ENCODE measurements at places on chromosomes 2 and 18.

DNA sequence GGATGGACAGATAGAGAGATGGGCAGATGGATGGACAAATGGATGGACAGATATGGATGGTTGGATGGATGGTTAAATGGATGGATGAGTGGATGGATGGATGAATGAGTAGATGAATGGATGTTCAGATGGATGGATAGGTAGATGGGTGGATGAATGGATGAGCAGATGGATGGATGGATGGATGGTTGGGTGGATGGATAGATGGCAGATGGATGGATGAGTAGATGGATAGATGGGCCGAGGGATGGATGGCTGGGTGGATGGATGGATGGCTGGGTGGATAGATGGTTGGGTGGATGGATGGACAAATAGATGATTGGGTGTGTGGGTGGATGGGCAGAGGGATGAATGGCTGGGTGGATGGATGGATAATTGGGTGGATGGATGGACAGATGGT, 98.9 kb upstream of the OTOS start:
- DNase-seq, result no peak

GRCh38 chr2:122183890-122184289, 428.4 kb downstream of the TSN start:
- DNase-seq, result no peak

- DNase-seq, result no peak
These were observed 303.8 kb upstream of the TRIB2 start for GRCh38 chr2:12412898-12413305.

DNA sequence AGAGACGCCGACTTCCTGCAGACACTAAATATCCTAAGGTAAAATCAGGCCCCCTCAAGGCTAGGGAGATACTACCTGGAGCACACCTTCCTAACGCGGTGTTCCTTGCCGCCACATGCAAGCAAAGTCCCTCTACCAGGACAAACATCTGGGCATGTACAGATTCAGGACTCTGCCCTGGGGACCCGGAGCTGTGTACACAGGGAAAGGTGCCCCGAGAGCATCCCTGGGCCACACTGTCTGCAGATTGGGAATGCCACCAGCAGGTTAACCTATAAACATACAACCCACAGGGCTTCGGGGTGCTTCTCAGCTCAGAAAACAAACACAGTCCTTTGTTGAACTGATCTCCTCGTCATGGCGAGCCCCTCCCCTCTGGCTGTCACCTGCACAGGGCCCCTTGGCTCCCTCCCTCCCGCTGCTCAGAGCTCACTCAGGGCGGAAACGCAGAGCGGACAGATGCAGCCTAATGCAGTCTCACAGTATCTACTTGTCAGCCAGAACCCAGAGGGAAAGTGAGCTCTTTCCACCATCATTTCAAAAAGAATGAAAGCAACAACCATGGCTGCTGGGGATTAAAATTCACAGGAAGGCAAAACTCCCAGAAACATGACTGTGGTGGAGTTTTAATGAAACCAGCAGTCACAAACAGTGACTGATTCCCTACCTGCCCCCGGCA, 218.8 kb downstream of the HDAC4 start:
- peak; percentile 80 for DNase-seq

DNA sequence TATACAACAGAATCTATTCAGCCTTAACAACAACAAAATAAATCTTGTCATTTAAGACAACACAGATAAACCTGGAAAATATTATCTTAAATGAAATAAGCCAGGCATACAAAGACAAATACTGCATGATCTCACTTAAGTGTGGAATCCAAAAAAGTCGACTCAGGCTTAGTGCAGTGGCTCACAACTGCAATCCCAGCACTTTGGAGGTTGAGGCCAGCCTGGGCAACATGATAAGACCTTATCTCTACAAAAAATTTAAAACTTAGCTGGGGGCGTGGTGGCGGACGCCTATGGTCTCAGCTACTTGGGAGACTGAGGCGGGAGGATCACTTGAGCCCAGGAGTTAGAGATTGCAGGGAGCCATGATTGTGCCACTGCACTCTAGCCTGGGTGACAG, 75.2 kb upstream of the RNU4ATAC start:
- no peak for DNase-seq

DNA sequence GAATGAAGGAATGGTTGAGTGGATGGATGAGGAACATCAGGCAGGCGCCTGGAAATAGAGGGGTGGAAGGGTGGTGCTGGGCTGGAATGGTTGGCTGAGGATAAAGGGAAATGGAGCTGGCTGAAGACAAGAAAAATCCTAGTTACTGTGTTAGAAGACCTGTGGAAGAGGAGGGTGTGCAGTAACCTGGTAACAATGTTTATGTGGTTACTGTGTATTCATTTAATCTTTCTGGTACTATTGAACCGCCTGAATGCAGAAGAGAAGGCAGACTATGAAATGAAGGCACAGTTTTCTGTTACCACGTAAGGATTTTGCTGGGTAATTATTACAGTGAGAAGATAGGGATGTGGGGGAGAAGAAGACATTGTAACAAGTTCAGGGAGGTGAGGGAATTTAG, 110.3 kb upstream of the MGAT5 start:
- DNase-seq, result no peak

GRCh38 chr2:108630567-108631405, 88.5 kb upstream of the RANBP2 start:
- DNase-seq, result no peak

DNA sequence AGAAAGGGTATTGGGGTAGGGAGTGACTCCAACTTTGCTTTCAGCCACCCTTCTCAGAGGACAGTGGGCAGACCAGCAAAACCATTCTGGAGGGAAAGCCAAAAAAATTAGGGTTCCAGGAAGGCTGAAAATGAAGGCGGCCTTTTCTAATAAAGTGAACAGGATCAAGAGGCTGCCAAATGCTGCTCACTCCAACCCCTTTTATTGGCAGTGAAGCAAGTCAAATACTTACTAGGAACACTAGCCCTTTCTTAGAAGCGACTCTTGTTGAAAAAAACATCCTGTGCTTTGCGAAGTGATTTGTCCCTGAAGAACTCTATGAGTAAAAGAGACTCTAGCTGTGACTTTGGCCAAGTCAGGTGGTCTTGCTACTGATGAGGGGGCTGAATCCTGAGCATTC, 83.6 kb upstream of the CYP1B1 start:
- DNase-seq, result no peak

DNA sequence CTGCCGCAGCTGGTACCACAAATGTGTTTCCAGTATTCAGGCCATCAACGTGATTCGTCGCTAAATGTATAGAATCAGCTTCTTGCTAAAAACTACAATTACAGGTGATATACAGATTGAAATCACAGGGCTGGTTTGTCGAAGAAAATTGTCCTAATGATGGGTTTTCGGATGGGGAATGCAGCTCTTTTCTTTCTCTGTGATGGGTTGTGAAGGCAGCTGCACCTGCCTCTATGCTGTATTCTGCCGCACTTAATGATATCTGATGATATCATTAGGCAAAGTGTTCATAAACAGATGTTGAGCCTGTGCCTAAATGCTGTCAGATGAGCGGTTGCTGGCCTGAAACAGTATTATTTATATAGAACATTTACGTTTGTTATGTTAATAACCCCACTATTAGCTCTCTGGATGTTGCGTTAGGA, 218.1 kb downstream of the ARHGAP15 start:
- DNase-seq, result no peak

DNA sequence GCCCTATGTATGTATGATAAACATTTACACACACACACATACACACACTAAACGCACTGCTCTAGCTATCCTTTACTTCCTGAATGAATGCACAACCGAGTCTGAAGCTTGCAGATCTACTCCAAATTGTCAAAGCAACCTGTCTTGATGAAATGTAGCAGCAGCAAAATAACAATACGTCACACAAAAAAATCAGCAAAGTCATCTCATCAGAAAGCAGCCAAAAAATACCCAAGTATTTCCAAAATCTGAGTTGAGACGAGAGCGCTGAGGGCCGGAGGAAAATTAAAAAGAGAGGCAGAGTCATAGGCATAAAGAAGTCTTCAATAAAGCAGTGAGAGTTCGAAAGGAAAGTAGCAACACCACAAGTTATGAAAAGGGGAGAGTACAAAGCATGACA, 67.7 kb downstream of the ZNF521 start:
- no peak for DNase-seq

GRCh38 chr18:55247032-55247431, 287.8 kb upstream of the CCDC68 start:
- no peak for DNase-seq

GRCh38 chr18:9683418-9684396, 24.4 kb upstream of the RAB31 start:
- no peak for DNase-seq

DNA sequence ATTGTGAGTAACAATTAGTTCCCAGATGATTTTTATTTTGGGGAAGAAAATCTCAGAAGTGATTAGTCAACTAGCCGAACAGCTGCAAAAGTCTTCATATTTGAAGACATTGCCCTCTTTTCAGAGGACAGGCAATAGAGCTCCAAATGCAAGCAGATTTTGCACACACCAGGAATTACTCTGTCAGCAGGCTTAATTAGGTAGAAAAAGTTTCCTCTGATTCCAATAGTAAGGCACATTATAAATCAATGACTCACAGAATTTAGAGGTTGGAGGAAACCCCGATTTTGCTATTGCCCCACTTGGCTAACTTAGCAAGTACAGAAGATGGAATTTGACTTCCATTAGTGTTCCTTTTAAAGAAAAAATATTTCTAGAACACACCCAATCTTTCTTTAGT, 30.7 kb upstream of the SCN1A start:
- no peak for DNase-seq

DNA sequence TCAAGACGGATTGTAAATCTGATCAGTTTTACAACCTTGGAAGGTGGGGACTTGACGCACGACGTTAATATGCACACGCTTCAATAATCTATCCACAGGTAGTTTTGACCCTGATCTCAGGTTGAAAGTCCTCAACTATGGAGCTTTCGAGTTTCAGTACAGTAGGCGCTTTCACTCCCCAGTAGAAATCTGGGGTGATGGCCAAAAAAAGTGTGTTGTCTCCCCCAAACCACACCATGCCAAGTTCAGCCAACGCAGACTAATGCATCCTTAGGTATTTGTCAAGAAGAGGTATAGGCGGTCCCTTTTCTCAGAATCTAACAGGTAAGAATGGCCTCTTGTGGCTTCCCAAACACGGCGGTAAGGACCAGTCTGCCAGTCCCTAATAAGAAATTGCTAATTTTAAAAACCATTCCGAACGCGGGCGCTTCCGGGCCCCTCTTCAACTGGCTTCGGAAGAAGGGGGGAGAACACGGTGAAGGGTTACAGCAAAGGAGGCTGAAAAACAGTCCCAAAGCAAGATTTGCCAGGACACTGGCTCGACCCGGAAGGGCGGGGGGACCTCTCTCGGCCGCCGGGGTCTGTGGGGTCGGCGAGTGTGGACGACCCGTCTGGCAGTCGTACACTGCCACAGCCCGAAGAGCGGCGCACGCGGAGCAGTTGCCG, 659 bp downstream of the FAM210A start:
- no peak for DNase-seq

DNA sequence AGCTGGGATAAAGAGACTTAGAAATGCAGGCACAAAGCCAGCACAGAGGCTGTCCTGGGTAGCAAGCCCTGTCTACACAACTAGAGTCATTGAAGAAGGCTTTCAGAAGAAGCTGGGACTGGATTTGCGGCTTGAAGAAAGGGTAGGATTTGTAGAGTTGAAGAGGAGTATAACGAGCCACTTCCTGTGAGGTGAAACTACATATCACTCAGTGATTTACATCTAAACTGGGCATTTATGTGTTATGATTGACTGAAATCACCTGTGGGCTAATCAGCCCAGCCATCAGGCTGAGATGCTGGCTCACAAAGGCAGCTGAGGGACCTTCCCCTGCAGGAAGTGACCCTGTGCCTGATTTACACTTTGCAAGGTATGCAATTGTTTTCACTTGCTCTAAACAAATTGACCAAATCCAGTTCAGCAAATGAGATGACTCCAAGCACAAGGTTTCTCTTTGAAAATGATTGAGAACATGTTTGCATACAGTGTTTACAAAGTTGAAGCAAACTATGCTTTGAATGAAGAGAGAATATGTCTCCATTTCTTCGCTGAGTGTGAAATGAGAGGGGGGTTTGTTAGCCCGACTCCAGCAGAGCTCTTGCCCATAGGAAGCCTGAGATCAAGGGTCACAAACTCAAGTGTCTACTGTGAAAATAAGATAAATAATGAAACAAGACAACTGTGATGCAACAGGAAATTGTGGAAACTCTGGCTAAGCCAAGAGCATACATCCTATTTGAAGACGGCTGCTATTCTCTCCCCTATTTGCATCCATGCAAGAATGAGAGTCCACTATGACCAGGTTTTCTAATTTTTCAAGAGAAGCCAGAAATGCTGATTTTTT, 69.3 kb upstream of the HK2 start:
- DNase-seq, result no peak

DNA sequence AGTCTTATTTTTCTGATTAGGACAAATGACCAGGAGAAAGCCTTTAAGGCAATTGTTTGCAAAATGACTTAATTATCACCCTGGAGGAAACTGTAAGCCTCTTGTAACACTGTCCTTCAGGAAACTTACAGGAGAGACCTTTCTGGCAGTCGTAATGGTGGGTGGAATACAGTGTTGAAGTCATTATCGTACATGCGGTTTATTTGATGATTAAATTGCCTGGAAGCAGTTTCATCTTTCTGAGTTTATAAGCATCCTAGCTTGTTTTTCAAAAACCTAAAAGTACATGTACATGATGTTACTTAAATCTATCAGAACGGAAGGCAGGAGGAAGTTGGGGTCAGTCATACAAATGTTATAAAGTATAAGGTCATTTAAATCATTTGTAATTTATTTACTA, 86.2 kb upstream of the RAB27B start:
- no peak for DNase-seq

DNA sequence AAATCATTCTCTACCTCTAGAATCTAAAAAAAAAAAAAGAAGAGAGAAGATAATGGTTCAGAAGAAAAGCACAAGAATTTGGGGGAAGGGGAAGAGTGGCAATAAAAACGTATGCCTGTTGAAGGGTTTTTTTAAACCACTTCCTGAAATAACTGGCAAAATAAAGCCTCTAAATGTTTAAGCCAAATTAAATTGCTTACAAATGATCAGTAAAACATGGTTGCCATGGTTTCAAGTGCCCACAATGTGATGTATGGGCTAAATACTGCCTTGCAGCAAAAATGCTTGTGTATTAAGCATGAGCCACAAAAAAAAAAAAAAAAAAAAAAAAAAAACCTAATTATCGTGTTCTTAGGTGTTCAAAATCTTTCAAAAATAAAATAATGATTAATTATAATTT, 60.8 kb downstream of the RBM43 start:
- no peak for DNase-seq

- no peak for DNase-seq
These were observed 76.4 kb downstream of the SKA1 start for GRCh38 chr18:50451100-50451842.

DNA sequence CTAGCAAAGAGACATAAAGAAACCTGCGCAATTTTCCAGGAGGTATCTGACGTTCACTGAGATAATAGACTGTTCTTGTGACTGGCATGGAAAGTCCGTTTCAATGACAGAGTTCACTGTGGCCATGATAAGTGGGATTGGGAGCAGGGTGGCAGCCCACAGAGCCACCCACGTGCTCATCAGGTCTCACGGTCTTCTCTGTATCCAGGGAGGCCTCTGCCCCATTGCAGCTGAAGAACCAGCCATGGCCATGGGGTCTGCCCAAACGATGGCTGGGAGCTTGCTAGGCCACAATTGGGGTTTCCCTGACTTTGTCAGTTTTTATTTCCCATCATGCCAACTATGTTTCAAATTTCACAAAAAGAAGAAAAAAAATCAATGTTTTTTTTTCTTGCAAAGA, 57.2 kb downstream of the PDCL3 start:
- peak; percentile 69 for DNase-seq

GRCh38 chr2:2568411-2568810, 237.3 kb upstream of the MYT1L start:
- DNase-seq, result peak; percentile 78

Measured in mesenteric fat pad (tissue), 1 donor.